ENCODE measurements at places on chromosomes 13 and 19. TPM values are rescaled to one million over a fixed set of nuclear protein-coding genes. Genes with fewer than 3 reads are reported as not detected.
A peak's percentile ranks its signal among the peaks of the same experiment; 100 is the strongest.

GRCh38 chr19:45100846-45101252, 7.9 kb downstream of the PPP1R37 start:
- DNase-seq = no peak
- H3K36me3 ChIP-seq = no peaks in the 10 kb centered on the region
- peaks cover 100% of the 10 kb centered on the region for H3K4me1 ChIP-seq
- H3K4me3 ChIP-seq = no peak overlapping the region
- H3K27me3 ChIP-seq = no peaks in the 10 kb centered on the region

GRCh38 chr19:8593931-8594330, 16.6 kb downstream of the ADAMTS10 start:
- H3K27ac ChIP-seq = peak overlapping the region; percentile 49
- peaks cover 15% of the 10 kb centered on the region for H3K27me3 ChIP-seq
- DNase-seq = no peak
- no peaks in the 10 kb centered on the region for H3K36me3 ChIP-seq
- H3K4me3 ChIP-seq = no peak overlapping the region
- H3K4me1 ChIP-seq = peaks cover 24% of the 10 kb centered on the region

GRCh38 chr13:22690756-22691155, 490.0 kb upstream of the SGCG start:
- no peaks in the 10 kb centered on the region for H3K36me3 ChIP-seq
- no peak overlapping the region for H3K4me3 ChIP-seq
- no peak for DNase-seq
- H3K4me1 ChIP-seq = no peaks in the 10 kb centered on the region
- no peaks in the 10 kb centered on the region for H3K27me3 ChIP-seq

DNA sequence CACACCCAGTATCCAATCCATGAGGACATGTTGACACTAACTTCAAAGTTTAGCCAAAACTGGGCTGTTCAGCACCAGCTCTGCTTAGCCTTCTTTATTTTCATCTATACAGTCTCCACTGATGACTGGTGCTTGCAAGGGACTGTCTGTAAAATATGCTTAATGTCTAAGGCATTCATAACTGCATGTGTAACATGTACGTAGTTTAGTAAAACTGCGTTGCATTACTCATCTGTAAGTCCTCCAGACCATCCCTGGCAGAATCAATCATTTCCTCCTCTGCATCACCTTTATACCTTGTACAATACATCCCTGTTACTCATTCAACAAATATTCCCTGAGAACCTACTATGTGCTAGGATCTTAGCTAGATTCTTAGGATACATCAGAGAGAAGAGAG, 362.1 kb downstream of the MTUS2 start:
- no peak for DNase-seq
- no peaks in the 10 kb centered on the region for H3K27me3 ChIP-seq
- no peaks in the 10 kb centered on the region for H3K36me3 ChIP-seq
- no peaks in the 10 kb centered on the region for H3K4me1 ChIP-seq
- no peak overlapping the region for H3K4me3 ChIP-seq
- H3K27ac ChIP-seq = no peak overlapping the region

DNA sequence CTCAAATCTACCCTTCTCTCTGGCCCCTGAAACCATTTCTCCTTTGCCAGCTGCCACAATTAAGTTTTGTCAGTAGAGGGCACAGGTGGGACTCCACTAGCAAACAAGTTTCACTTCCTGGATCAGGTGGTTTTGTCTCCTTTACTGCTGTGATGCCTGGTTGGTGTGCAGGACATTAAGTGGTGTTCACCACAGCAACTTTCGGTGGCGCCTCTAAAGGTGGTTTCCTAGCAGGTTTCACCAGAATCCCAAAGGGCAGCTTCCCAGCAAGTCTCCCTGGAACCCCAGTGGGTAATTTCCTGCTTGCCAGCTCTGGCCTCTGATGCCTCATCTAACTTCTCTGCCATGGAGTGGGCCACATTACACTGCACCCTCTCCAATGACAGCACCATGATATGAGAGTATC, 16.6 kb downstream of the MED4 start:
- peaks cover 98% of the 10 kb centered on the region for H3K36me3 ChIP-seq
- no peaks in the 10 kb centered on the region for H3K27me3 ChIP-seq
- H3K4me3 ChIP-seq = no peak overlapping the region
- H3K27ac ChIP-seq = no peak overlapping the region
- DNase-seq = no peak
- H3K4me1 ChIP-seq = peaks cover 5% of the 10 kb centered on the region

The URAD gene
- not detected for total RNA-seq

DNA sequence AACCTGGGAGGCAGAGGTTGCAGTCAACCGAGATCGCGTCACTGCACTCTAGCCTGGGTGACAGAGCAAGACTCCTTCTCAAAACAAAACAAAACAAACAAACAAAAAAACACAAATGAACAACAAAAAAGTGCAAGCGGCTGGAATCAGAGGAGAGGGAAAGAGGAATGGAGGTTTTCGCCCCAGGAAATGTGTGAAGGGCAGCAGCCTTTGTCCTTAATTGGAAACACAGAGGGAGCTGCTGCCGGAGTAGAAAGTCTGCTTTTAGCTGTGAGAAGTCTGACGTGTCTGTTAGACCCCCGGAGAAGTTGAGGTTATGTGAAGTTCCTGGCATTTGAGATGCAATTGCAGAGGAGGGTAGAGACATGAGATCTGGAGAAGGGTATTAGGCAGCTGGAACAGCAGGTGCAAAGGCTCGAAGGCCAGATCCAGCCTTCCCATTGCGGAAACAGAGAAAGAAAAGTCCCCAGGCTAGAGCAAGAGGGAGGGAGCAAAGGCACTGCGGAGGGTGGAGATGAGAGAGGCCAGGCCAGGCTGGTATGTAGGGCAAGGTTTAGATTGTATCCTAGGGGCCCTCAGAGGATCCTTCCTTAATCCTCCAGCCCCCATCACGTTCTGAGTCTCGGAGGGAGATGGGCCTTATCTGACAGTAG, 473 bp downstream of the TMIGD2 start:
- H3K36me3 ChIP-seq = no peaks in the 10 kb centered on the region
- no peak for DNase-seq
- H3K27ac ChIP-seq = no peak overlapping the region
- no peak overlapping the region for H3K4me3 ChIP-seq

The ZNF763 gene
- total RNA-seq = 5.3 TPM
